Small intestine (tissue), 16 donors: ENCODE measurements at places on chromosomes 12 and 14. TPM values are rescaled to one million over a fixed set of nuclear protein-coding genes. Genes with fewer than 3 reads are reported as not detected.
A peak's percentile ranks its signal among the peaks of the same experiment; 100 is the strongest.

Gene KLRG1
- polyA plus RNA-seq: 1.4 TPM

- DNase-seq: peak; percentile 42
These were observed 496 bp downstream of the PPP2R5C start for GRCh38 chr14:101761881-101762529.

DNA sequence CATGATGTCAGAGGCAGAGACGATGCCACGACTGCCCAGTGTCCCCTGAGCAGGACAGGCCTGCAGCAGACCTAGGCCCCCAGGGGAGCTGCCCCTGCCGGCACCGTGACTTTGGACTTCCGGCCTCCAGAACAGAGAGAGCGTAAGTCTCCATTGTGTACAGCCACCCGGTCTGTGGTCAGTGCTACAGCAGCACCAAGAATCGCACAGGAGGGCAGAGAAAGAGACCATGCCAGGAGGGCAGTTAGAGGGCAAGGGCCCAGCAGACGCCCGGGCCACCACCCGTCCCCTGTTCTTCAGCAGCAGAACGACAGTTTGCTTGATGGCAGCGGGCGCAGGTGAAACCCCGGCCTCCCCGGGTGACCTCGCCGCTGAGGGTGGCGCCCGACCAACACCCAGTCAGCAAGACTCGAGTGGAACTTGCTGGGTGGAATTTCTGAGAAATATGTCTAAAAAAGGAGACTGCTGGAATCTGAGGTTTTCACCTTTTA is 19.7 kb downstream of the GALNT9 start:
- DNase-seq: no peak

DNA sequence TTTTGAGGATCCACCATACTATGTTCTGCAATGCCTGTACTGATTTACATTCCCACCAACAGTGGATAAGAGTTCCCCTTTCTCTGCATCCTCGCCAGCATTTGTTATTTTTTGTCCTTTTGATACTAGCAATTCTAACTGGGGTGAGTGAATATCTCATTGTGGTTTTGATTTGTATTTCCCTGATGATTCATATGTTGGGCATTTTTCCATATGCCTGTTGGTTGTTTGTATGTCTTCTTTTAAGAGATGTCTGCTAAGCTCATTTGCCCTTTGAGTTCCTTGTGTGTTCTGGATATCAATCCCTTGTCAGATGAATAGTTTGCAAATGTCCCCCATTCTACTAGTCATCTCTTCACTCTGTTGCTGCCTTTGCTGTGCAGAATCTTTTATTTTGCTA is 49.0 kb upstream of the MSRB3 start:
- DNase-seq: no peak
